ENCODE measurements at places on chromosomes 6 and 20.

DNA sequence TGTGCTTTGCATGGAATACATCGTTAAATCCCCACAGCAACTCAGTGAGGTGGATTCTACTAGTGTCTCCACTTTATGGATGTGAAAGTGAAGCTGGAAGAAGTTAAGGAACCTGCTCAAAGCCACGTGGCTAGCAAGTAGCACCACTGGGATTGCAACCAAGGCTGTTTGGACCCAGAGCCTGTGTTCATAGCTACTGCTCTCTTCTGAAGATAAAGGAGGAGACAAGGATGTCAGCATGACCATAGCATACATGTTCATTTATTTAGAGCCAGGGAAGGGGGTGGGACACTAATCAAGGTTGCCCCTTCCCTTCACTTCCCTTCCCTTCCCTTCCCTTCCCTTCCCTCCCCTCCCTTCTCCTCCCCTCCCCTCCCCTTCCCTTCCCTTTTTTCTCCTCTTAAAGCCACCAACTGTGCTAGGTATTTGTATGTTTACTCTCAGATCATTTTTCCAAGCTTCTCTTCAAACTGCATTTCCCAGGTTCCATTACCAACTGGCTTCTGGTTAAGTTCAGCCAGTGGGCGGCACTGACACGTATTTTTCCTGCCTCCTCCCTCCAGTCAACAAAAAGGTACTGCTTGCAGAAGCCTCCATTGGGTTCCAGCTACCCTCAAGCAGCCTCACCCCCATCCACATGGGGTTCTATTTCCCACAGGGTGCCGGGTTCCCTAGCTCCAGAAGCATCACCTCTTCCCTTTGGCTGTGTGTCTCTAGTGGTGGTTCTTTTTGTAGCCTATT lies 134.9 kb downstream of the BCAS1 start:
- DNase-seq, result no peak

GRCh38 chr6:40722553-40723258 lies 135.5 kb upstream of the LRFN2 start:
- DNase-seq, result no peak

- no peak for DNase-seq
Measured at GRCh38 chr6:135906972-135907465, 55.5 kb downstream of the PDE7B start.

GRCh38 chr6:104087765-104088164 lies 772.0 kb downstream of the HACE1 start:
- DNase-seq, result no peak

DNA sequence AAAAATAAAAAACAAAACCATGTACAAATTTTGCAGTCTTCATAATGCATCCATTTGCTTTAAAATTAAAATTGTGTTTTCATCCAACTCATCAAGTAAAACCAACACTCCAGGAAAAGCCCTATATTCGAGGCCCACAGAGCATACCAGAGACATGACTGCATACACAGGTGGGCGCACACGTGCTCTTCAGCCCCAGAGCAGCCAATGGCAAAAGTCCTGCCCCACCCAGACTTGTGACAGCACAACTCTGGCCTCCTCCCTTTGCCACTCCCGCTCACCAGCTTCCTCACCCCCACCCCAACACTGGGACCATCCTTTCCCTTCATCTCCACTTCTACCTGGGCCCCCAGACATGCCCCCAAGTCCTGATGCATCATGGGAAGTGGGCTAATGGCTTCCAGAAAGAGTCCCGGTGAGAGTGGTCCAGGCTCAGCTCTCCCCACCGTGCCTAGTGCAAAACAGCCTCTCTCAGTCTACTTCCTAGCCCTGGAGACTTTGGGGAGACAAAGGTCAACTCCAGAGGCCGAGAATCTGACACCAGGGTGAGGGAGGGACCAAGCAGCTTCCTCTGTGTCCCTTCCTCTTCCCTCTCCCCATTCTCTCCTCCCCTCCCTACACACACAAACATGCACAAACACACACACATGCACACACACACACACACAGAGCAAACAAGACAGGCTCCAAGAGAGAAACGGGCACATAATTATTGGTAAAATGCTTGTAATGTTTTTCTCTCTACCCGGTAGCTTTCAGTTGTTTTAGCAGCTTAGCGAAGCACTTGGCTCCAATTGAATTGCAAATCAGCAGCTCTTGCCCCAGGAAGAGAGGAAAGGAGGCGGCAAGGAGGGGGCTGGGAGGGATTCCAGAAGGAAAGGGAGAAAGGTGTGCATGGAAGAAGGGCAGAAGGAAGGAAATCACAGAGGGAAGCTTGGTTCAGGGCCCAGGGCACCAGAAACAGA lies 14.3 kb downstream of the GRM4 start:
- peak; percentile 49 for DNase-seq

- no peak for DNase-seq
Measured at GRCh38 chr20:17616480-17617211, 46.8 kb downstream of the DSTN start.

GRCh38 chr6:3500262-3501014 lies 43.6 kb upstream of the SLC22A23 start:
- no peak for DNase-seq

DNA sequence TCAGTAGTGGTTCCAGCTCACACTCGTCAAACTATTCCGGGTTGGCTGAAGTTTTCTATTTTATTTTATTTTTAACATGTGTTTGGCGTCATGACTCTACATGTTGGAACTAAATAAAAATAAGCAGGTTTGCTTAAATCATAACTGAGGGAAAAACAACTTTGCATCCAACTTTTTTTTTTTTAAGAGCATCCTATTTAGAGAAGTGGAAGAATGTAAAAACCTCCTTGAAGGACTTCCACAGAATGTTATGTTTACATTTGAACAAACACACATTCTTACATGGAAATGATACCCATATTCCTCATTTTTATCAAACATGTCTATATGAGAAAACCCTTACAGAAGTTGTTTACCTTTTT lies 659 bp downstream of the PRDM1 start:
- no peak for DNase-seq

DNA sequence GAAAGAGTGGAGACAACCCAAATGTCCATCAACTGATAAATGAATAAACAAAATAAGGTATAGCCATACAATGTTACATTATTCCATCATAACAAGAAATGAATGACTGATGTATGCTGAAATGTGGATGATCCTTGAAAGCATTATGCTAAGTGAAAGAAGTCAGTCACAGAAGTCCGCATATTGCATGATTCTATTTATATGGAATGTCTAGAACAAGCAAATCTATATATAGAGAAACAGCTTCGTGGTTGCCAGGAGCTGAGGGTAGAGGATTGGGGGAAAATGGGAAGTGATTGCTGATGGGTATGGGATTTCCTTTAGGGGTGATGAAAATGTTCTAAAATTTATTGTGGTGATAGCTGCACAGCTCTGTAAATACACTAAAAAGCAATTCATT lies 196.8 kb downstream of the ATXN1 start:
- DNase-seq, result no peak

DNA sequence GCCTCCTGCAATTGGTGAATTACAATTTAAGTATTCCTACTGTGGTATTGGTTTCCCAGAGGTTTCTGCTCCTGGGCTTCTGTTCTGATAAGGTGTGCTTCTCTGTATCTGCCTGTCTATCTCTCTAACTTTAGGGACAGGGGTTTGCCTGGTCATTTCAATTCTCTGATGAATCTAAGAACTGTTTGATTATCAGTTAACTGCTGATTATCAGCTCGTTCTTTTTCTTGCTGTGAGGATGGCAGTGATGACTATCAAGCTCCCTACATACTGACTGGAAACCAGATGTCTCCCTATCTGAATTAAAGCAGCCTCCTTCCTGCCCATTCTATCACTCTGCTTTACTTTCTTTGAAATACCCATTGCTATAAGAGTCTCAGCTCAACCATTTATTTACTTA lies 120.5 kb downstream of the INSM1 start:
- no peak for DNase-seq

GRCh38 chr6:149235130-149235561 lies 82.4 kb upstream of the TAB2 start:
- DNase-seq, result peak; percentile 50

DNA sequence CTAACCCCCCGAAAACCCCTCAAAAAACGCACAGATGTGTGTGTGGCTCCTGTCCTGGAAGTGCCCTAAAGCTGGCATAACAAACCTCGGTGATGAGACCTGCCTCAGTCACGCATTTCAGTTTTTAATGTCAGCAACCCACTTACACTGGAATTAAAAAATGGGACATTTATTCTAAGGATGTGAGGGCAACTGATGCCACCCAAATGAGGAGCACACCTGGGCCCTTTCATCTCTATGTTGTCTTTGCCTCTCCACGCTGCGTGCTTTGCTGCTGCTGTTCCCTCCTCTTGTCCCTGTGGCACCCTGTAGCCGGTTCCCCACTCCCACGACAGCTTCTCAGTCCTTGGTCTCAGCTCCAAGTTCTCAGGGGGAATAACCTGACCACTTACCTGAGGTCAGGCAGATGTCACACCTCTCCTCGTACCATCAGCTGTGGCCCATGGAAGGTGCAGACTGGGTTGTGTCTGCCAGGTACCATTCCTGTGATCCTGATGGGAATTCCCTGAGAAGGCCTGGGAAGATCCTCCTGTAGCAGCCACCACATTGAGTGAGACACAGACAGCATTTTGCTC lies 134.2 kb upstream of the THBS2 start:
- DNase-seq, result no peak

- no peak for DNase-seq
Measured at GRCh38 chr6:45990162-45990561, 25.5 kb downstream of the CLIC5 start.

Measured in DMS153 (cell line).